NCI-H1048 (cell line): ENCODE measurements at places on chromosomes 3 and 15.

DNA sequence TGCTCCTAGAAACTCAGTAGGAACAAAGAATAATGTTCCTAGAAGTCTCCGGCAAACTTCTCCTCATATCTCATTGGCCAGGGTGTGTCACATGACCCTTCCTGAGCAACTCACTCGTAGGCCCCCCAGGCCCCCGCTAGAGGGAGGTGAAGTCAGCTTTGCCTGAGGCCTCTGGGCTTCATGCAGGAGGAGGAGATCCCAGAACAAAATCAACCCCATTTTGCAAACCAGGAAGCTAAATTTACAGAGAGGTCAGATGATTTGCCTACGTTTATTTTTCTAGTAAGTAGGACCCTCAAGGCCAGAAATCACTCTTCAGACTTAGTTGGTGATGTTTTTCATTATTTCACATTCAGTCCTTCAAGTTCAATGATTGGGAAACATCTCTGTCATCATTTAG lies 99.1 kb downstream of the SSR3 start:
- no peak for DNase-seq

- no peak for DNase-seq
Observed at GRCh38 chr3:63779227-63779626, 39.9 kb upstream of the C3orf49 start.

DNA sequence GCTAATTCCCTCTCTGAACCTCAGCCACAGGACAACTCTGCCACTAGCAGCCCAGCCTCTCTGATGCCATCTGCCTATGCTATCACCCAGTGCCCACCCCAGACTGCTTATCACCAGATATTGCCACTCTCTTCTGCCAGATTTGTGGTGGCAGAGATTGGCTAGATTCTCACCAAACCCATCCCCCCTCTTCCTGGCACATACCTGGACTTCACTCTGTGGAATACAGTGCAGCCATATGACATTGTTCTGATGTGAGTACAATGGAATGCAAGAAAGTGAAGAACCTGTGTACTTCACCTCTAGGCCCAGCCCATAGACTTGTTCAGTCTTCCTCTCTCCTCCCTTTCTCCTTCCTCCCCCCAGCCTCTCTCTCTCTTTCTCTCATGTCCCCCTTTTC lies 46.9 kb upstream of the NTRK3 start:
- DNase-seq = no peak

GRCh38 chr3:140128631-140129030 lies 193.6 kb downstream of the CLSTN2 start:
- peak; percentile 68 for DNase-seq

- DNase-seq = no peak
Observed at GRCh38 chr3:46750555-46751038, 32.9 kb upstream of the PRSS50 start.

DNA sequence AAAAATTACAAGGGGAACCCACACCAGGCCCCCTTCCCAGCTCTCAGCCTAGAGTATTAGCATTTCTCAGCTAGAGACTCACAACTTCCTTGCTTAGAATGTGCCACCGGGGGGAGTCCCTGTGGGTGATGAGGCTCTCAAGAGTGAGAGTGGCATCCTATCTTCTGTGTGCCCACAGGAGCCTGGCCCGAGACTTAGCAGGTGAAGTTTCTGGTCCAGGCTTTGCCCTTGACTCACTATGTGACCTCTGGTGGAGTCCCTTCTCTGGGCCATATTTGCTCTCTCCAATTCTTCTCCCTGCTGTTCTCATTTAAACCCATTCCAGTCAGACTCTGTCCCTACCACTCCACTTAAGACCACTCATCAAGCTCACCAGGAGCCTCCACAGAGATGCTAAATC lies 18.1 kb downstream of the CLK3 start:
- no peak for DNase-seq

DNA sequence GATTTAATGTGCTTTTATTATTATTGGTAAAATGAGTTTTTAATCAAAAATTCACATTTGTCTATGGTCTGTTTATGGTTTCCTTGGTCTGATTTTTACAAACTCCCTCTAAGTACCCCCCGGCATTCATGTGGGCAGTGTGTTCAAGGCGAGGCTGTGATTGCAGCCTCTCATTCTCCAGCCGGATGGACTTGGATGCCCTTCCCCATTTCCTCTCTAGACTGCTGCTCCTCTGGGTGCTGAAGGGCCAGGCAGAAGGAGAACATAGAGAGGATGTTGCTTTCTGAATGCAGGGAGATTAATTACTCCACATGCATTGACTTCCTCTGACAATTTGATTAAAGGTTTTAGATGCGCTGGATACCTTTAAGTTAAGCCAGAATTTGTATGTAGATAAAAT lies 3.9 kb upstream of the TMC3 start:
- DNase-seq = no peak

GRCh38 chr3:28645149-28645548 lies 296.5 kb upstream of the AZI2 start:
- DNase-seq = no peak

DNA sequence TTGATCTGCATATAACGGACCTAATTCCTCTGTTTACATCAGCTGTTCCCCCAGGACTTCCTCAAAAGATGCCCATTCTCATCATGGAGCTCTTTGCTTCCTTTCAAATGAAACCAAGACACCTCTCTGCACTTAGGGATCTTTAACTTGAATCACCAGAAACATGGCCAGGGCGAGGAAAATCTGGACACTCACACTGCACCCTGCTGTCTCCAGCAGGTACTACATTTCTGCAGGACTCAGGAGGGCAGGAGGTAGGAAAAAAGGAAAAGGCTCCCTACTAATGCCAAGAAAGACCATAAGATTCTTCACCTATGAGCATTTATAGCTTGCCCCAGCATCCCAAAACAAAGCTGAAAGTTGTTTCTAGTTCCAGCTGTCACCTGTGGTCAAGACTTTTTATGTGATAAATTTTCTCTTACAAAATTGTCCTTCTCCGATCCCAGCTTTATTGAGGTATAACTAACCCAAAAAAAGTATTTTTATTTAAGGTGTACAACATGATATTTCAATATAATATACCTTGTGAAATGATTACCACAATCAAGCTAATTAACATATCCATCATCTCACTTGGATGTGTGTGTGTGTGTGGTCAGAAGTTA lies 87.3 kb upstream of the C15orf61 start:
- DNase-seq = no peak

DNA sequence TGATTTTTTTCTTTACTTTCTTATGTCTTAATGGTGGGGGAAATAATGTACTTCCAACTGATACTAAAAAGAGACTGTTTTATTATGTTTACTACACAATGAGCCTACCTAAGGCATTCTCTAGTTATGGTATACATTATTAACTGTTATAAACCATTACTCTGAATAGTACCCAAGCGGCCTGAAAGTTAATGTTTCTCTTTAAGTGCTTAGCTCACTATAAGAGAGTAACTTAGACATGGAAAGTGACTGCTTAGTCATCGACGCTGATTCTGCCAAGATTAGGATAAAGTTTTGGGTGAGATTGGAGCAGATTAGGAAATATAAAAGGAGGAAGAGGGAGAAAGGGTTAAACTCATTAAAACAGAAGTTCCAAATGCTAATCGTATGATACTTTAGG lies 365.0 kb downstream of the NLGN1 start:
- DNase-seq = no peak

DNA sequence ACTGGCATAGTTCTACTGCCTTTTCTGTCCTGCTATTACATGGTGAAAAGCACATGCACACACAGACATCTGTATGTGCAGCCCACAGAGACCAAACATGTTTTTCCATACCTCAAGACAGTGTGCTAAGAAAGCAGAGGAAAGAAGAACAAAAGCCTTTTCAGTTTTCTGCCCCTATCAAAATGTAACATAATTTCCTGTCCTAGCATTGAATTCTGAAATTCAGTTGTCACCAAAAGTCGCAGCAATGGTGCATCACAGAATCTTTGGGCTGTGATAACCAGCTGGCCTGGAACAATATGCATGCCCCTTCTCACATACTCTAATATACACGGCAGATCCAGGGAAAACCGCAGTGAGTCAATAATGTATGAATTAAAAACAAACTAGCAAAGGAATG lies 153.8 kb upstream of the RAP2B start:
- DNase-seq = no peak

DNA sequence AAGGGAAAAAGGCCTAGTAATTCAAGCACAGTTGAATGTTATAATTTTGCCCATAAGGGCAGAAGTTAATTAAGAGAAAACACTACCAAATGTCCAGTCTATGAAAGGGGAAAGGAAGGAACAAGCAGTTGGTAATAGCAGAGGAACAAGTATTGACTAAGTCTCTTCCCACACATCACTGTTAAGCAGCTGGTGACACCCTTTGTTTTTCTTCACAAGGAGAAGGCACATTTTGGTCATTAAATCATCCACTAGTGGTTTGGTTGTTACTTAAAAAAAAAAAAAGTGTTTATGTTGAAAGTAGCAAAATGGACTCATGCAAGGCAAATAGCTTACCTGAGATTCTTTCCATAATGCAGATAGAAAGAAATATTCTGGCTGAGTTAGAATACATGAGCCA lies 321.4 kb upstream of the NECTIN3 start:
- no peak for DNase-seq

DNA sequence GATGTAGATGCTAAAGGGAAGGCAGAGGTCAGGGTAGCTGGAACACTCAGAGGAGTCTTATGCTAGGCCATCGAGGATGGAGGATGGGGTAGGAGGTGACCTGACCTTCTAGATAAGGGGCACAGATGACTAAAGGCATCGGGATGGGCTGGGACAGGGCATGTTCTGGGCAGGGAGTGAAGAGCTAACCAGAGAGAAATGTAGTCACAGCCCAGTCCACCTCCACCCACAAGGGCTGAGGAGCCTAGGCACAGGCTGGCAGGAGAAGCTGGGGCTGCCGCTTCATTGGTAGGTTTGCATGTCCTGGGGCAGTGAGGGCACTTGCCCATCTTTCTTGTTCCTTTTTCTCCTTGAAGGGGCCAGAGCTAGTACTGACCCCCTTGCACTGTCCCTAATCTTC lies 12.6 kb downstream of the CLK3 start:
- no peak for DNase-seq

DNA sequence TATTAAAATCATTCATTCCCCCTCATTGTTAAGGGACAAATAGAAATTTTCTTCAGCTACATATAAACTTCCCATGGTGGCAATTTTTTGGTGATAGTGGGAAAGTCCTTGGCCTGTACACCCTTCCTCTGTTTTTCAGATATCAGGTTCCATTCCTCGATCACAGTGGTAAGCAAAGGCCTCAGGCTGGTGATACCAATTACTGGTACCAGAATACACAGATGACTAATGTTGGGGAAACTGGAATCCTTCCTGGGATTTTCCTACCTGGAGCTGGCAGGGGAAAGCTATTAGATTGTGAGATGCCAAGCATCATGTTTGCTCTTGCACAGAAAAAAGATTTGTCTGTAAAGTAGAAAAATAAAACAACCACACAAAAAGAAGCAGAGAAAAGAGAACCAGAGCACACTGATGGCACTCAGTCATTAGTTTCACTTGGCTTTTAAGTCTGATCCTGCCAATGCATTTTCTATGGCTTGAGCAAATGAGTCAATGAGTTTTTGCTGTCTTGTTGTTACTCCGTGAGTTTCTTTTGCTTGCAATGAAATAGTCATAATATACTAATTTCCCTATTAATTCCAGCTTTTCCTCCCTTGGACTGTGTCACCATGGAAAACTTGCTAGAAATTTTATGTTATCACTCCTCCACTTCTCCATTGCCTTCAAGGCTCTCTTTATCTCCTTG lies 795.0 kb downstream of the ROBO1 start:
- no peak for DNase-seq

DNA sequence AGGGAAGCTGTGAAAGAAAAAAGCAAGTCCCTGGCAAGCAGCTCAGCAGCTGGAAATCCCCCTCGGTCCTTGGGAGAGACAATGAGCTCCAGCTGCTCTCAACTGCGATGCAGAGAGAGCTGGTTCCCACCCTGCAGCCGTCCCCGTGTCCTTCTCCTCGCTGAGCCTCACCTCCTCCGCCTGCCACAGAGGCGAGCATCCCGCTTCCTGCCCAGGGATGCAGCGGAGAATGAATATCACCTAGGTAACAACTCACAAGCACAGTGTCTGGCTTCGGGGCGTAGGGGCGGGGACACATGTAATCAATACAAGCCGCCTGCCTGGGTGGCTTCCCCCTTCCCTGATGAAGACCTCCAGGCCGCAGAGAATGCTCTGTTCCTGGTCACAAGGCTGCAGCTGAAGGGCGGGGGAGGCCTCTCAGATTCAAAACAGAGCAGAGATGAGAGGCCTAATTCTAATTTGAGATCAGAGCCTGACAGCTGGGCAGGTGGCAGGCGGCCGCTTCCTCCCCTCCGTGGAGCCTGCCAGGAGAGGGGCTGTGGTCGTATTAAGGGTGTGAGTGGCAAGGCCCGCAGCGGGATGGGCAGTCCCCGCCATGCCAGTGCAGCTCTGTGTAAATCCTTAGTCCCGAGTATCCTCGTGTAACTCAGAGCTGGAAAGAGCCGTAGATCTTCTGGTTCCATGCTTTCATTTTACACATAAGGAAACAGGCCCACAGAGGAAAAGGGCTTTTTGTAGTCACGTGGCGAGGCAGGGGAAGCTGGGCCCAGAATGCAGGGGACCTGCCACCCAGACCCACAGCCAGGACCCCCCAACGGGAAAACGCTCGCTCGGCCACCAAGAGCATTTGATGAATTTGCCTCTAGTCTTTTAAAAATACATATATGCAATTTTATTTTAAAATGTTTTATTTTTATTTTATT lies 24.3 kb downstream of the ZDHHC19 start:
- no peak for DNase-seq

GRCh38 chr15:75058127-75058905 lies 34.9 kb downstream of the PPCDC start:
- no peak for DNase-seq

- no peak for DNase-seq
Observed at GRCh38 chr3:64848822-64849221, 161.0 kb upstream of the ADAMTS9 start.

- no peak for DNase-seq
Observed at GRCh38 chr15:94592495-94592894, 361.1 kb downstream of the MCTP2 start.

GRCh38 chr15:95826412-95827195 lies 503.9 kb upstream of the NR2F2 start:
- DNase-seq = no peak

DNA sequence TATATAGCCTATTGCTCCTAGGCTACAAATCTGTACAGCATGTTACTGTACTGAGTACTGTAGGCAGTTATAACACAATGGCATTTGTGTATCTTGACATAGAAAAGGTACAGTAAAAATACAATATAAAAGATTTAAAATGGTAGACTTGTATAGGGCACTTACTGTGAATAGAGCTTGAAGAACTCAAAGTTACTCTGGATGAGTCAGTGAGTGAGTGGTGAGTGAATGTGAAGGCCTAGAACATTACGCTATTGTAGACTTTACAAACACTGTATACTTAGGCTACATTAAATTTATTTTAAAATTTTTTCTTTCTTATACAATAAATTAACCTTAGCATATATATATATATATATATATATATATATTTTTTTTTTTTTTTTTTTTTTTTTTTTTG lies 140.0 kb upstream of the UBE2E1 start:
- no peak for DNase-seq

DNA sequence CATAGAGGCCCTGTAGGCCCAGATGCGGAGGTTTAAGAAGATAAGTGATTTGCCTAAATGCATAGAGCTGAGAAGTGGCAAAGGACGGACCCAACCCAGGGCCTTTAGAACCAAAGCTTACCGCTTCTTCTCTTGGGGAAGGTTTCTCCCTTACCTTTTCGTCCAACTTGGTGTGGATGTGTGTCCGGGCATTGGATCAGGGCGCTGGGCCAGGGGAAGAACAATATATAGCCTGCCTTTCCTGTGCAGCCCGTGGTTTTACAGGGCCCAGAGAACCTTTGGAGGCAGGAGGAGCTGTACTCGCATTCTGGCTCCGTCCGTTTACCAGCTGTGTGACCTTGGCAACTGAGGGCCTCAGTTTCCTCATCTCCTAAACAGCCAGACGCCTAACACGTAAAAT lies 686 bp upstream of the P3H2 start:
- DNase-seq = no peak
